ENCODE measurements at places on chromosomes 5 and 9. TPM values are rescaled to one million over a fixed set of nuclear protein-coding genes. Genes with fewer than 3 reads are reported as not detected.

DNA sequence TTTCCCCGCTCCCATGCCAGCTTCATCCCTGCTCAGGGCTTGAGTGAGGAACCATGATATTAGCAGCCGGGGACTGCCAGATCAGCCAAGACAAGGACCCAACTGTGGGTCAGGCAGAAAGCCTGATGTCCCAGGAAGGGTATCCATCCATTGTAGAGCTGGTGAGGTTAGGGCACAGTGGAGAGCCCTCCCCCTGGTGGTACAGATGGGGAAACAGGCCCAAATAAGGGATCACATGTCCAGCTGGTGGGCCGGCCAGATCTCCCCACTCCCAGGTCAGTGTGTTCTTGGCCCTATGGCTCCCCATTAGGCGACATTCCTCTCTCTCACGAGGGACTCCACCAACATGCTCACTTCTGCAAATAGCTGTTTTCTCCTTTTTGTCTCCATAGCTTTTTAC is 9.0 kb downstream of the CDX1 start:
- no peak for DNase-seq

DNA sequence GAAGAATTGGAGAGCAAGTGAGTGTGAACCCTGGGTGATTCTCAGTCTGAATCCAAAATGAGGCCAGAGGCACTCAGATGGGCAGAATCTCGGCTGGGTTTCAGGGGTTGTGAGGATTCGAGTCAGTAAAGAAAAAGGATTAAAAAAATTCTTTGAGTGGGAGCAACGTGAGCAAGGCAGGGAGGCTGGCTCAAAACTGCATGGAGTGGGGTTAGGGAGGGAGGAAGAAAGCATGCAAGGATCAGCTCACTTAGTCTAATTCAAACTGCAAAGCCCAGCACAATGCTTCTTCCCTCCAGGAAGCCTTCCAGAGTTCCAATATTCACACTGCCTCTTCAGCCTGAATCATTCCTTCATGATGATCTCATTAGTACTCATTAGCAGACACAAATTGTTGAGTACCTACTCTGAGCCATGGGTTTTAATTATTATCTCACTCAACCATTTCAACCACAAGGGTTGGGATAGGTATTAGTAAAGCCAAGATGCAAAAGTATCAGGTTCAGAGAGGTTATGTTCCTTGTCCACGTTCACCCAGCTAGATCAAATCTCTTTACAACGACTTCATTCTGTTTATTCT is 95.8 kb downstream of the BRINP1 start:
- no peak for DNase-seq

GRCh38 chr5:127832067-127832466 is 128.9 kb downstream of the CCDC192 start:
- no peak for DNase-seq

DNA sequence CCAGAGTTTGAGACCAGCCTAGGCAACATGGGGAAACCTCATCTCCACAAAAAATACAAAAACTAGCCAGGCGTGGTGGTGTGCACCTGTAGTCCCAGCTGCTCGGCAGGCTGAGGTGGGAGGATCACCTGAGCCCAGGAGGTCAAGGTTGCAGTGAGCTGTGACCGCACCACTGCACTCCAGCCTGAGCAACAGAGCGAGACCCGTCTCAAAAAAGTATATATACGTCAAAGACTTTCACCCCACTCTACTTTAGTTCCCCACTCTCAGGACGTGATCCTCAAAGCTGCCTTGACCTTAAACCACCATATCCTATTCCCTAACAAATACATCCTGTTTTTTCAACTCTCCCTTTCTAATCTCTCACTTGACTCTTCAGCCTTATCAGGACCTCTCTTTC is 41.0 kb downstream of the PCDHGC5 start:
- no peak for DNase-seq

DNA sequence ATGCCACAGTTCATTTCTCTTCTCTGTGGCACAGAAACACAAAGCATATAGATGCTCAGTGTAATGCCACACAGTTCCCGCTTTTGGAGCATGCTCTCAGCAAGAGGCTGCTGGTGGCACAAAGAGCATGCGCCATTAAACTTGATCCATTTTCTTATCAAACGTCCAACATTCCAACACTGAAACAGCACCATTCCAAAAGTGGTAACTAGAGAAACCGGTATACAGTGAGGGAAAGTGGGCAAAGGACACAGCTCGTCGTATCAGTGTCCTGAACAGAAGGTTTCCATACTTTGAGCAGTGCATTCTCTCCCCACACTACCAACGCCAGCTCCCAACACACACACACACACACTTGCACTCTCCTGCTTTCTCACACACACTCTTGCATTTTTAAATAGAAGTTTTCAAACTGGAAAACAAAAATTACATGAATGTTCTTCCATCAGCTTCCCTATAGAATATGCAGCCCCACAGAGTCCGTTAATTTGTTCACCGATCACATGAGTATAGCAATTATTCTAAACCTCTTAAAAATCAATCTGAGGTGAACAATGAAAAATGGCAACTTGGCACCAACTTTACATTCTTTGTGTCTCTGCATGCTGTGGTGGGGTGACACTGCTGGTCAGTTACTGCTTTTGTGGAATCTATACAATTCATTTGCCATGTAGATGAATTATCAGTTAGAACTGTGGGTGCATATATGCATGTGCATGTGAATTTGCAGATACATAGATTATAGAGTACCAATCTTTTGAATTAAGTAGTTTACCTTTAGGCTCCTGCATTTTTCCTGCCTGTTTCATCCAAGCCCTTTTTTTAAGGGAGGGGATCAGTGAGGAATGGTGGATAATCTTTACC is 5.7 kb downstream of the NFIB start:
- DNase-seq, result no peak

SHC3 gene
- 2.2 TPM for total RNA-seq

DAB2IP gene
- total RNA-seq, result 22.5 TPM

GRCh38 chr5:91499943-91500531 is 116.9 kb upstream of the ARRDC3 start:
- DNase-seq, result no peak

DNA sequence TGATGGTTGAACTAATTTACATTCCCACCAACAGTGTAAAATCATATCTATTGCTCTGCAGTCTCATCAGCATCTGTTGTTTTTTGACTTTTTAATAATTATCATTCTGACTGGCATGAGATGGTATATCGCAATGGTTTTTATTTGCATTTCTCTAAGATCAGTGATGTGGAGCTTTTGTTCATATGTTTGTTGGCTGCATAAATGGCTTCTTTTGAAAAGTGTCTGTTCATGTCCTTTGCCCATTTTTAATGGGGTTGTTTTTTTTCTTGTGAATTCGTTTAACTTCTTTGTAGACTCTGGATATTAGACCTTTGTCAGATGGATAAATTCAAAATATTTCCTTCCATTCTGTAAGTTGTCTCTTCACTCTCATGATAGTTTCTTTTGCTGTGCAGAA is 115.2 kb upstream of the CDH12 start:
- no peak for DNase-seq

SLC25A48 gene
- 0.14 TPM for total RNA-seq

- DNase-seq, result no peak
Measured at GRCh38 chr9:75242426-75242825, 154.1 kb downstream of the OSTF1 start.

DNA sequence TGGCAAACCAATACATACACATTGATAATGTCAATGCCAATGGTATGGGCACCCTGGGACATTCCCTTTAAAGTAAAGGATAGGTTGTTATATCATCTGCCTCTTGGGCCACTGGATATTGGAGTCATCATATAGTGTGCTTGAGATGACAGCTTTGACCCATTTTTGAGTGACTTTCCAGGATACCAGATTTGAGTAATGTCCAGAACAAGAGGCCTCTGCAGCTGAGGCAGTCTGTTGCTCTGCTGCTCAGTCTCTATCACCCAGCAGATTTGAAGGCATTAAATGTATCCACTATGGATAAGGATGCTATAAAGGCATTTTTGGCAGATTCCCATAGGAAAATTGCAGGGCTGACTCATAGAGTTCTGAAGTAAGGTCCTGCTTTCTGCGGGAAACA is 525.6 kb upstream of the SEMA6A start:
- DNase-seq, result no peak

DNA sequence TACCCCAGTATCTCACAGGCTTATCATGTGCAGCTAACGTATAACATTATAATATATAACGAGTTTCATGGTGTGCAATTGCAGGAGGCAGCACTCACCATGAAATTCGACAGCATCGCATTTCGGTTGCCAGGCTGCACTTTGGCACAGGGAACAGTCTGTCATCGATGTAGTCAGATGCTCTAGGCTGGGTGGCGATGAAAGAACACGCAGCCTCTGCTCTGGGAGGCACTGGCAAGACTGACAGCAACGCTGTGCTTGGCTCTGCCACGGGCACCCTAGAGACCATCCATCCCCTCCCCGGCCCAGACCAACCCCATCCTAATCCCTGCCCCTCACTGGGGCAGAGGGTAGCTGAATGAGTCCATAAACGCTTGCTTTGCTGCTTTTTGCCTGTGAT is 290.8 kb downstream of the MED10 start:
- DNase-seq, result no peak

GRCh38 chr9:1461812-1462211 is 411.7 kb downstream of the DMRT2 start:
- no peak for DNase-seq

IL5 gene
- not detected for total RNA-seq

GRCh38 chr5:152736906-152737305 is 331.8 kb upstream of the NMUR2 start:
- DNase-seq, result no peak

- DNase-seq, result no peak
Measured at GRCh38 chr5:144369006-144369405, 198.3 kb downstream of the KCTD16 start.

DNA sequence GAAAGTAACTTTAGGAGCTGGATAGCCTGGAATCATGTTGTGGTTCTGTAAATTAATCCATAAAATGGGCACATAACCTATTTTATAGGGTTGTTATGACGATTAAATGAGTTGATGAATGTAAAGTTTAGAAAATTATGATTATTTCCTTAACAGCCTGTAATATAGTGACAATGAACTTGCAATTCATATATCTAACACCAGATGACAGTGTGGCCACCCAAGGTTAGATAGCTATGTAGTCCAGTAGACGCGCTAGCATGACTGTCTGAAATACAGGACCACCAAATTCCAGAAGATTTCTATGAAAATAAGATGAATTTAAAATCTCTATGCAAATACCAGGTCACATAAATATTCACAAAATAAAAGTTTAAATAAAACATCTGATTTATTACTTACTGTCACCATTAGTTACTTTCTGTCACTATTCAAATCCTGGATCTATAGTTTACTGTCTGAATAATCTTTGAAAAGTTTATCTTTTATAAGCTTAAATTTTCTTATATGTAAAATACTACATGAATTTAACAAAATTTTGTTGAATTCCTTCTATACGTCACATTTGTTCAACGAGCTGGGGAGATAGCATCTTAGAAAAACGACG is 26.1 kb upstream of the MACIR start:
- DNase-seq, result no peak

ACOT12 gene
- not detected for total RNA-seq

GRCh38 chr9:92293075-92293354 is 482 bp downstream of the IARS1 start:
- DNase-seq, result no peak

MLANA gene
- not detected for total RNA-seq

GRCh38 chr5:133409210-133409674 is 203.1 kb downstream of the FSTL4 start:
- DNase-seq, result no peak

GRCh38 chr5:146091881-146092280 is 13.5 kb downstream of the PLAC8L1 start:
- no peak for DNase-seq

PSD2 gene
- total RNA-seq, result 0.30 TPM

DNA sequence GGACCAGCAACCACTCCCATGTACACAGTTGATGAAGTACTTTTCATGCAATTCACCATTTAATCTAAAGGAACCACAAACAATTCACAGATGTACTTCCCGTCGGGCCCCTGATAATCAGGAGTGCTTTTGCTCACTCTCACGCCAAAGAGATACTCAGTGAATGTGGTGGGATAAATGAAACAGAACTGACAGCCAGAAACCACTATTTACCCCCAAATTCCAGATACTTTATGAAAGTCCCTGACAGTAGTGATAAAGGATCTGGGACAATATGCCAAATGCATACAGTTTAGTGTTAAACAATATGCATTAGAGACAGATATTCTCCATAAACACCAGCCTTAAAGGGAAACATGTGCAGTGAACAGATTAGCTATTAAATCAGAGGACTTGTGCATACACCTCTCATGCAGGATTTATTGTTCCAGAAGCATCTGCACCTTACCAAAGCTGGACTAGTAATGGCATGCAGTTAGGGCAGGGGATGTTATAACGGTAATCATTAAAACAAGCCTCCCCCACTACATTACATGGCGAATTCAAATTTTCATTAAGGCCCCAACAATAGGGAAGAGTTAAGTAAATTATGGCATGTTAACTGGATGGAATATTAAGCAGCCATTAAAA is 74.0 kb upstream of the SLC25A51 start:
- DNase-seq, result no peak

DNA sequence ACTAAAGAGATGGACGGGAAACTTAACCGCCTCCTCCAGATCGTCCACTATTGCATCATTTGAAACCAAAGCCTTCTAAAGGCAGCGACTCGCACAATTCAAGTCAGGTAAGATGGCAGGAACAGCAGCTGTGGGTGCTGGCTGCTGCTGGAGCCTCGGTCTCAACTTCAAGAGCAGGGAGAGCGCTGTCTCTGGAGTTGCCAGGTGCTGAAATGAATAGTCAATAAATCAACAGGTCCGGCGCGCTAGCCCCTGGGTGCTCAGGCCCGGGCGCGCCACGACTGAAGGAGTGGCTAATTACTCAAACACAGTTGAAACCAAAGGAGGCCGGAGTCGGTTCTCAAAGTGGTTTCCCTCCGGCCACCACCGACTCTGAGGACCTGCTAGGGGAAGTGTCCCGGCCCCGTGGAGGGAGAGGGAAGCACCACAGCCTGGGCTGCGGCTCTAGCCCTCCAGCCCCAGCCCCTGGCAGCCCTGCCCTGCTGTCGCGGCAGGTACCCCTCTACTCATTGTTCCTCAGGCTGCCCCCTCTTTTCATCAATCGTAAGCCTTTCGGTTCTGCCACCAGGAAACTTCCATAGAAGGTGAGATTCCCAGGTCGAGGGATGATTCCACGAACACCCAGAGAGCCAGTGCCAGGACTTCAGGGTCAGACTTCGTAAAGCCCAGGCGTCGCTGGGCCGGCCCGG is 804 bp downstream of the TTC39B start:
- peak; percentile 67 for DNase-seq

IL3 gene
- total RNA-seq, result not detected
